ENCODE measurements at places on chromosomes 1 and 21.

DNA sequence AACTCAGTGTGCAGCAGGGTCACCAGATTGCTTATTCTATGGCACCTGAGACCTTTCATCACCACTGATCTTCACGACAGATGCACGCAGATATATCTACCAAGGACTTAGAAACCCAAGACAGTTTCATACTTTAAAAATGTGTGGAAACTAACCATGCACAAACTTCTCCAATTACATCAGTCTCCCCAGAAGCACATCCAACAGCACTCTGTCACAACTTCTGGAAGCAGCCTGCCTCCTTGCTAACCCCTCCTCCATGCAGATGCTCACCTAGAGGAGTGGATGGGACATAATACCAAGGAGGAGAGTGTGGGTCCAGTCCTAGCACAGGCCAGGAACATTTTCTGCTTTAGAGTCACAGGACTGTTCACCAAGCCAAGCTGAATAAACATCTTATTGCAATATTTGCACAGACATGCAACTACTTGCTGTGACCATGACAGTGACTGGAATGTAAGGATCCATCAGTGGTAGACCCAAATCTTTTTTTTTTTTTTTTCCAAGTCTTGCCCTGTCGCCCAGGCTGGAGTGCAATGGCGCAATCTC lies 69.4 kb downstream of the HIVEP3 start:
- no peak for DNase-seq

- DNase-seq: no peak
Measured at GRCh38 chr1:176529395-176530090, 66.6 kb downstream of the PAPPA2 start.

- DNase-seq: no peak
Measured at GRCh38 chr1:25492323-25492722, 51.1 kb upstream of the LDLRAP1 start.

DNA sequence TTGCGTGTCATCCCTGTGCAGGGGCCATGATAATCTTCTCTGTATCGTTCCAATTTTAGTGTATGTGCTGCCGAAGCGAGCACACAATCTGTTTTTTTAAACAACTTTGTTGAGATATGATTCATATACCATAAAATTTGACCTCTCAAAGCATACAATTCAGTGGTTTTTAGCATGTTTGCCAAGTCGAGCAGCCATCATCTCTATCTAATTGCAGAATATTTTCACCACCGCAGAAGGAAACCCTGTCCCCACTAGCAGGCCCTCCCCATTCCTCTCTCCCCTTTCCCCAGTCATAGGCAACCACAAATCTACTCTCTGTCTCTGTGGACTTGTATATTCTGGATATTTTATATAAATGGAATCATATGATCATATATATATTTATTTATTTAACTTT lies 78.7 kb upstream of the TINAGL1 start:
- no peak for DNase-seq

DNA sequence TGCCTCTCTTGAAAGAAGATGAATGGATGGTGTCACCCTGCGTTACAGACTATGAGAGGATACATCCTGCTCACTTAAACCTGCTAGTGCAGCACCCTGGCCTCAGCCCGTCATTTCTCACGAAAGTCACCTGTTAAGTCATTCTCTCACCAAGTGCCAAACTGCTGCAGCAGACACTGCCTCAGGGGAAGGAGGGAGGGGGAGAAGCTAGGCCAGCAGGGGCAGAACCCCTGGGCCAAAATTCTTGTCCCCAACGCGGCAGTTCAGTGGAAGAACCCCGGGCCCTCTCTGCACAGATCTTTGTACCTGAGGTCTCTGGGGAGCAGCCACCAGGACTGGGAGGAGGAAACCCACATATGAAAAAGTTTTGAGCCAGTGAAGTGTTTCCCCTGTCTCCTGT lies 37.6 kb downstream of the SYT6 start:
- DNase-seq: no peak

DNA sequence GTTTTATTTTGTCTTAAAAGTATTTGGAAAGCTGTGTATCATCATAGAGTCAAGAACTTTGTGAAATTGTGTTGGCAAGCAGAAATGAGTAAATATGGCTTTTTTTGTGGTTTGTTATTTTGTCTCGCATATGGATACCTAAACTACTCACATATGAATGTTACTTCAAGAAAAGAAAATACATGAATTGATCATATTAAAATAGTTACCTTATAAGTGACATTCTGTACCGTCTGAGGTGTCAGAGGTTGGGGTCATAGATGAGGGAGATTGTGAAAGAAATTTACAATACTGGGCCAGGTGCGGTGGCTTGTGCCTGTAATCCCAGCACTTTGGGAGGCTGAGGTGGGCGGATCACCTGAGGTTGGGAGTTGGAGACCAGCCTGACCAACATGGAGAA lies 31.3 kb upstream of the AXDND1 start:
- no peak for DNase-seq

DNA sequence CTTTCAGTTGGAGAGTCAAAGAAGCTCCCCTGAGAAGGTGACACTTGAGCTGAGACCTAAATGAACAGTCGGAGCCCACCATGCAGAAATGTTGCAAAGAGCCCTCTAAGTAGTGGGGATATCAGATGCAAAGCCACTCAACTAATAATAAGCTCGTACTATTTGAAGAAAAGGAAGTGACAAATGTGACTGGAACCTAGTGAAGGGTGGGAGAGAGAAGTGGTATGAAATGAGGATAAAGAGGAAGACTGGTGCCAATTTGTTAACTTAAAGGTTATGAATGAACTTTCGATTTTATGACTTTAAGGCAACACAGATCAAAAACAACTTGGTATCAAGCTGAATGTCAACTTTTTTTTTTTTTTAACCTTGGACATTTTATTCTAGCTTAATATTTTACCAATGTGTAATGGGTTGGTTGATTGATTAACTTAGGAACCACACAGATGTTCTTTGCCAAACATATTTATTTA lies 14.7 kb downstream of the LYPLAL1 start:
- DNase-seq: no peak

GRCh38 chr1:41588334-41588875 lies 103.9 kb upstream of the EDN2 start:
- DNase-seq: no peak

GRCh38 chr21:41425954-41426675 lies at the start of gene MX1:
Gene MX1 (plus strand): TSS chr21:41426239. CDS start chr21:41432071, 5,832 bp downstream.
- peak; percentile 90 for DNase-seq

GRCh38 chr1:66770694-66771093 lies 18.4 kb downstream of the DYNLT5 start:
- no peak for DNase-seq

DNA sequence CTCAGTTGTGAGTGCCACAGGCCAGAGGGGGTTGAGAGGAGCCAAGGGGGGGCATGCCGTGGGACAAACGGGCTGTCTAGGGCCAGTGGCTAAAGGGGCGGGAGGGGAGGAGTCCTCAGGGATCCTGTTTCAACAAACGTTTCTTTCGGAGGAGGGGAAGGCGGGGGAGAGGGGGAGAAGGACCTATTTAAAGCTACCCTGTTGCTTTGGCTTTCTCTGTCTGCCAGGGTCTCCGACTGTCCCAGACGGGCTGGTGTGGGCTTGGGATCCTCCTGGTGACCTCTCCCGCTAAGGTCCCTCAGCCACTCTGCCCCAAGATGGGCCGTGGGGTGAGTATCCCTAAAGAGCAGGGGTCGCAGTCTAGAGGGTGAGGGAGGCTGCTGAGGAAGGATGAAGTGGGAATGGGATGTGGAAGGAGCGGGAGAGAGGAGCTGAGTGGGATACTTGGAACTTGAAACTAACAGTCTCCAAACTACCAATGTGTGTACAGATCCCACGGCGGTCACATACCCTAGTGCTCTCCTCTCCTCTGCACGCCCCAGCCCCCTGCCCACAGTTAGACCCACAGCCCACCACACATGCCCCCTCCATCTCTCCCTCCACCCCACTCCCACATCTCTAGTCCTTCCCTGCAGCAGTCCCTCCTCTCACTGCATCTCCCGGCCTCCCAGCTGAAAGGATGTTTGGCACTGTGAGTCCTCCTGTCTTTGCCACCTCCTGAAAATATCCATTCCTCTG lies at the start of gene ATP1A2:
ATP1A2 (plus strand) TSS at position 215 of the 738 bp plus-strand sequence; CDS start at position 318, 103 bp downstream.
- no peak for DNase-seq

DNA sequence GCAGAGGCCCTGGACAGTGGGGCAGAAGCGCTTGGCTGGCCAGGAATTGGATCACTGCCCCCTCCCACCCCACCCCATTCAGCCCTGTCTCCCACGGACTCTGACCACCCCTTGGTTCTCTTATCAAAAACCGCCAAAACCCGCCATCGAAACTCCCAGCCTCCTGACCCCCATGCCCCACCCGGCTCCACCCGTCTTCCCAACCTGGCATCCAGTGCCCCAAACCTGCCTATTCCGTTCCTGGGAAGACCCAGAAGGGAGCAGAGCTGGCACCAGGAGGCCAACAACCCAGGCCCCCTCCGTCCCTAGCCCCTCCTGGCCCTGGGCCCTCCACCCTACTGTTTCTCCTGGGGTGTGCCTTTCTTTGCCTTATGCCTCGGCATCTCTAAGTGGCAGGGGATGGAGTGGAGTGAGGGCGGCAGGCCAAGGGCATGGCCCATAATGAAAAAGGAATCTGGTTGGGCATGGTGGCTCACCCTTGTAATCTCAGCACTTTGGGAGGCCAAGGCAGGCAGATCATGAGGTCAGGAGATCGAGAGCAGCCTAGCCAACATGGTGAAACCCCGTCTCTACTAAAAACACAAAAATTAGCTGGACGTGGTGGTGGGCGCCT lies 16.5 kb upstream of the EPHA2 start:
- no peak for DNase-seq

DNA sequence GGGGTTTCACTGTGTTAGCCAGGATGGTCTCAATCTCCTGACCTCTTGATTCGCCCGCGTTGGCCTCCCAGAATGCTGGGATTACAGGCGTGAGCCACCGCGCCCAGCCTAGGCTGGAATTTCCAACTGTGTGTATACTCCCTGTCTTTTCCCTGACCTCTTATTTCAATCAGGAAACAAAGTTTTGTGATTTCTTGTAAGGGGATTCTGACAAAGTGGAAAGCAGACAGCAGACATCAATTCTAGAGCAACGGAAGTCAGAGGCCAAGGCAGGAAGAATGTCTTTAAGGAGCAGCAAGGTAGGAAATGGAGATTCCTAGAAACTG lies 36.0 kb upstream of the SLC44A3 start:
- no peak for DNase-seq

DNA sequence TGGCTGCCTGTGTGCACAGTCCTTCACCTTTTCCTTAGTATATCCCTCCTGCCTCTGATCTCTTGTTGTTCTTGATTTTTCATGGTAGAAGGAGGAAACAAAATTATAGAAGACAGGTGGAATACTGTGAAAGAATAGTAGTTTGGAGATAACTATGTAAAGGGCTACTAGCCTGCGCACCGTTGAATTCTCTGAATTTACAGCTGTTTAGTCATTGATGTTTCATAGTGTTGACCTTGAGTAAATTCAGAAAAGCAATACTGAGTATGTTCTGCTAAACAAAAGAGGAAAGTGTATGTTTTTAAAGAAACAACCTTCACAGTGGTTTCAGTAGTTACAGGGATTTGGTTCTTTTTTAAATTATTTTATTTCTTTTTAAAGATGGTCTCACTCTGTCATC lies 18.1 kb downstream of the CAMTA1 start:
- no peak for DNase-seq
